ENCODE measurements at places on chromosomes 12 and 14.

GRCh38 chr12:81231574-81232368, 153.9 kb downstream of the ACSS3 start:
- DNase-seq = no peak

DNA sequence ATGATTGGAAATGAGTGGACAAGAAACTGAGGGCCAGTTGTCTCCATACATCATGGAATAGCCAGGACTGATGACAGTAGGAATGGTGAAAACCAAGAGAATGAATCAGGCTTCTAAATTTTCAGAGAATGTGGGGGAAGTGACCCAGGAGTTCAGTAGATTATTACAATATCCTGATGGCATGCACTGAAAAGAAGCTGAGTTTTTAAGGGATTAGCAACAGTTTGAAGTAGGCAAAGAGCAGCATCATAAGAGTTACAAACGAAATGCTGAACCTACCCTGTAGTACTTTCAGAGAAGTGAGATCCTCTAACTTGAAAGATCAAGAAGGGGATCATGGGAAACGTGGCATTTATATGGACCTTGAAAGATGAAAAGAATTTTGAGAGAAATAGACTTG, 13.2 kb downstream of the SLC2A14 start:
- no peak for DNase-seq

- DNase-seq = no peak
Observed at GRCh38 chr14:51507906-51508511, 143.7 kb upstream of the FRMD6 start.

DNA sequence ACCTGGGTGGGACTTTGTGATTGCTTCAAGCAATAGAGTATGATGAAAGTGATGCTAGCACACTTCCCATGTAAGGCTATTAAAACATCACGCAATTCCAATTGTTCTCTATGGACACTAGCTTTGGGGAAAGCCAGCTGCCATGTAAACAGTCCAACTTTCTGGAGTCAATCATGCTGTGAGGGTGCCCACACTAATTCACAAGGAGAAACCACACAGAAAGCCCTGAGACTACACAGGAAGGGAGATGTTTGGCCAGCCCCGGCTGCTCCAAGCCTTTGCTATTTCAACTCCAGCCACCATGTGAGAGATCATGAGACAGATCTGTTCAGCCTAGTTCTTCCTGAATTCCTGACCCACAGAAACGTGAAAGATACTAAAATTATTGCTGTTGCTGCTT, 96.3 kb downstream of the ST8SIA1 start:
- no peak for DNase-seq

DNA sequence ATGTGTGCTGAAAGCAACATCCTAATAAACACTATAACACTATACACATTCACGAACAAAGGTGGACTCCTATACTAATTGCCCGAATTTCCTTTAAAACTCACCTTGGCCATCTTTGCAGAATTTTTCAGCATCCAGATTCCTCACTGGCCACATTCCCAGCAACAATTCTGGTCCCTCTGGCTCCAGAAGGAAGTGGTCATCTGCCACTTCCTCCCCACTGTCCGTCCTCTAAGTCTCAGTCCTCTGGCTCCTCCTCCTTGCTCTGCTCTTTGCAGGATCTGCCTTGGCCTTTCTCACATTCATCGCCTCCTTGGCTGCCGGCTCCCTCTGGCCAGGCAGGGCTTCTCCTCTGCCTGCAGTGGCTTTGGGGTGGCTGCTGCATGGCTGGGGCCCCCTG, 426.0 kb downstream of the FUT8 start:
- DNase-seq = no peak

DNA sequence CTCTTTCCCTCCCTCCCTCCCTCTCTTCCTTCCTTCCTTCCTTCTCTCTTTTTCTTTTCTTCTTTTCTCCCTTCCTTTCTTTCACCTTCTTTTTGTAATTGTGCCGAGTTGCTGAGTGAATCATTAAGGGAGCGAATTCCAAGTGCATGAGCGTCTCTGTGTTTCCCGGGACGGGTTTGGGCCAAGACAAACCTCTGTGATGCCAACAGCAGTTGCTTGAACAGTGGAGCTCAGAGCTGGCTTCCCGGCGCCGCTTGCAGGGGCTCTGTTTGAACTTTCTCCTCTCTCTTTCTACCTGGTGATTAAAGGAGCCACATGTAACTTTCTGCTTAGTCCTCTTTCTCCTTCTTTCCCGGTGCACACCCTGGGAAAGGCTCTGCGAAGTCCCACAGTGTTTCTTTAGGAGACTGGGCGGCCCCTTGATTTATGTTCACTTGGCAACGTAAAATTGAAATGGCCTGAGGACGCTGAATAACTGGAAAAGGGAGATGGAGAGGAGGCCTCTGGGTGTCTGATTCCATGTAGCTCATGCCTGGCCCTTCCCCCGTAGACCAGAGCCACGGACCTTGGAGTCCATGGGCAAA, 33.7 kb upstream of the MAP1LC3B2 start:
- DNase-seq = no peak

- no peak for DNase-seq
Observed at GRCh38 chr12:44362947-44363346, 513.2 kb downstream of the NELL2 start.

GRCh38 chr14:75649773-75650172, 10.9 kb downstream of the ERG28 start:
- no peak for DNase-seq

DNA sequence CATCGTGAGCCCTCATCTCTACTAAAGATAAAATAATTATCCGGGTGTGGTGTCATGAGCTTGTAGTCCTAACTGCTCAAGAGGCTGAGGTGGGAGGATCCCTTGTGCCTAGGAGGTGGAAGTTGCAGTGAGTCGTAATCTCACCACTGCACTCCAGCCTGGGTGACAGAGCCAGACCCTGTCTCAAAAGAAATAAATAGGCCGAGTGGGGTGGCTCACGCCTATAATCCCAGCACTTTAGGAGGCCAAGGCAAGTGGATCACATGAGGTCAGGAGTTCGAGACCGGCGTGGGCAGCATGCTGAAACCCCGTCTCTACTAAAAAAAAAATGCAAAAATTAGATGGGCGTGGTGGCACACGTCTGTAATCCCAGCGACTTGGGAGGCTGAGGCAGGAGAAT, 70.9 kb downstream of the RESF1 start:
- DNase-seq = no peak
